Stimulated activated CD4-positive, alpha-beta T cell treated with anti-CD3 and anti-CD28 coated beads, Interleukin-2, amount 100 ng/mL, for 48 hours (primary cell): ENCODE measurements at places on chromosomes 1 and 21.

DNA sequence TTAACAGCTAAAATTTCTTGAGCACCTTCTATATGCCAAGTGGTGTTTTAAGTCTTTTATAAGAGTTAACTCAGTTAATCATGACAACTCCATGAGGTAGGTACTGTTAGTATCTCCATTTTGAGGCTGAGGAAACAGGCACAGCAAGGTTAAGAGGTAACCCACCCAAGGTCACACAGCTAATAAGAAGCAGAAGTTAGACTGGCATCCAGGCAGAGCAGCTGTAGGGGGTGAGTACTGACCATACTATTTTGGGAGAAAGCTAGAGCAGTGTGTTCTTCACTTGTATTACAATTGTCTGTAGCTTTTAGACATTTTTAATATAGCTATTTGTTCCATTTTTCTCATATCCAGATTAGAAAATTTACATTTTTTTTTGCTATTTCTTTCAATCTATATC is 4.8 kb downstream of the ATP6V1G3 start:
- no peak for DNase-seq

DNA sequence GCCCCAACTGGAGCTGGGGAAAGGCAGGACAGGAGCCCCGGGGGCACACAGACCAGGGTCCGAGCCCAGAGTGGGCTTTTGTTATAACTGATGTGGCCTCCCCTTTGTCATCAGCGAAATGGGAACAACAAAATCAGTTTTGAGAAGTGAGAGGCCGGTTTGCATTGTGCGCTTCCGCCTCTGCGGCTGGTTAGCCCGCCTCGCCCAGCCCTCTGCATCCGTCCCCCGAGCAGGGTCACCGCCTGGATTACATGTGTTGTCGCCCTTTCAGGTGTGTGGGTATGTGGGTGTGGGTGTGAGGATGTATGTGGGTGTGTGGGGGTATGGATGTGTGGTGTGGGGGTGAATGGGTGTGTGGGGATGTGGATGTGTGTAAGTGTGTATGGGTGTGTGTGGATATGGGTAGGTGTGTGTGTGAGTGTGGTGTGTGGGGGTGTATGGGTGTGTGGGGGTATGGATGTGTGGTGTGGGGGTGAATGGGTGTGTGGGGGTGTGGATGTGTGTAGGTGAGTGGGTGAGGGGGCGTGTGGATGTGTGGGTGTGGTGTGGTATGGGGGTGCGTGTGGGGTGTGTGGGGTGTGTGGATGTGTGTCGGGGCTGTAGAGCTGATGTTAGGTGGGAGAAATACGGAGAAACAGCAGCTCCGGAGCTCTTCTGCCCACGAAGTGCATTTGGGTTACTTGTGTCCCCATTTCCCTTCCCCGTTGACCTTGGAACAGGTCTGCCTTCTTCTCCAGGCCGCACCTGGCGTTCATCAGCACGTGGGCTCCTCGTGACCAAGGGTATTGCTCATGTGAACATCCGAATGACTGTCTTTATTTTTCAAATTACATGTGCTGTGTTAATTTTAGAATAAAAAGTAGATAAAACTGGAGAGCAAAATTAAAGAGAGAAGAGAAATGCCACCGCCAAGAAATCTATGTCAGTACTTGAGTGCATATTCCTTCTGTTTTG is 67.6 kb downstream of the FHAD1 start:
- DNase-seq: no peak

DNA sequence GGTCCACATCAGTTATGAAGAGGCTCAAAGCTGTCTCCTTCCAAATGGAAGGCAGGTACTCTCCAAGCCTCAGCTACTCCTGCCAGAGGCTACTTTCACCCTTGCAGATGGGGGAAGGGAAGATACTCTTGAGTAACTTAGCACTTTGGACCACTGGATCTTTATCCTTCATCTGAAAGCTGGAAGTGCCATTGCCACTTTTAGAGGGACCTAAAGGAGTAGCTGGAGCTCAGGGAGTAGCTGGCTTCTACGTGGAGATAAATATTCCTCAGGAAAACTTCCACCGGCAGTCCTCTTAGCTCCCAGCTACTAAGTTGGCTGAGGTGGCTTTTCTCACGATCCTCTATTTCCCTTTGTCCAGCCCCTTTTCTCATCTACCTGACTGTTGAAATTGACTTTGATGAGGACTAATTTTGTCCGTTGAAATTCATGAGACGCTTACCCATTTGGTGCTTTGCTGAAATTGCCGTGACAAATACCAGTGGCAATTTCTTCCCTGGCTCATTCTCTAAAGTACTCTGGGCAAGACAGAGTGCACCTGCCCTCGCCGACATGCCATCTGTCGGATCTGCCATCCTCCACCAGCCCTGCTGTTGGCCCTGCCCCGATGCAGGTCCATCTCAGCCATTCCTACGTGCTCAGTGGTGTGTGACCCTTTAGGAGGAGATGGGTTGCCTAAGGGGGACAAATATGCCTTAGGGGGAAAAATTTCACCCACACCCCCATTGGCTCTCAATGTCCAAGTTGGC is 13.6 kb downstream of the IGSF21 start:
- no peak for DNase-seq

- no peak for DNase-seq
These were observed 8.5 kb upstream of the LPGAT1 start for GRCh38 chr1:211839106-211839505.

DNA sequence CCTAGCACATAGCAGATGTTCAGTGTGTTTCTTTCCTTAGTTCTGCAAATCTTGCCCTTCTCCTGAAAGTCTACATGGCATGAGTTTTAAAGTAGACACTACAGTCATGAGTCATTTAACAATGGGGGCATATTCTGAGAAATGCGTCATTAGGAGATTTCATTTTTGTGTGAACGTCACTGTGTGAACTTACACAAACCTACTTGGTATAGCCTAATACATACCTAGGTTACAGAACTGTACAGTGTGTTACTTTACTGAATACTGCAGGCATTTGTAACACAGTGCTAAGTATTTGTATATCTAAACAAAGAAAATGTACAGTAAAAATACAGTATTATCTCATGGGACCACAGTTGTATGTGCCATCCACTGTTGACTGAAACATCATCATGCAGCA is 10.0 kb downstream of the TTF2 start:
- no peak for DNase-seq

DNA sequence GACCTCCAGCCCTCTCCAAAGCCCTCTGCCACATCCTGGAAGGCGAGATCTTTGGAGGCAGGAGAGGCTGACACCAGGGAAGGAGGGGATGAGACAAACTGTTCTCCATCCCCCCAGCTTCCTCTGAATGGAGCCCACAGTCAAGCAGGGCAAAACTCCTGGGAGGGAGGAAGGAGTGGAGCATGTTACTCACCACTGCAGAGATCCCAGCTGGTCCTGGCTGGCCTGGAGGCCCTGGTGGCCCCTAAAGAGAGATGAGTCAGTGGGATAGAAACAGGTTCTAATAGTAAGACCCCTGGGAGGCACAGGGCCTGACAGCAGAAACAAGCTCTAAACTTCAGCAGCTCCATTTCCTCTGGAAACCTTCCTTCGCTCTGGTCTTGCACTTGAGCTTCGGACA is 14.0 kb upstream of the PEF1 start:
- no peak for DNase-seq

DNA sequence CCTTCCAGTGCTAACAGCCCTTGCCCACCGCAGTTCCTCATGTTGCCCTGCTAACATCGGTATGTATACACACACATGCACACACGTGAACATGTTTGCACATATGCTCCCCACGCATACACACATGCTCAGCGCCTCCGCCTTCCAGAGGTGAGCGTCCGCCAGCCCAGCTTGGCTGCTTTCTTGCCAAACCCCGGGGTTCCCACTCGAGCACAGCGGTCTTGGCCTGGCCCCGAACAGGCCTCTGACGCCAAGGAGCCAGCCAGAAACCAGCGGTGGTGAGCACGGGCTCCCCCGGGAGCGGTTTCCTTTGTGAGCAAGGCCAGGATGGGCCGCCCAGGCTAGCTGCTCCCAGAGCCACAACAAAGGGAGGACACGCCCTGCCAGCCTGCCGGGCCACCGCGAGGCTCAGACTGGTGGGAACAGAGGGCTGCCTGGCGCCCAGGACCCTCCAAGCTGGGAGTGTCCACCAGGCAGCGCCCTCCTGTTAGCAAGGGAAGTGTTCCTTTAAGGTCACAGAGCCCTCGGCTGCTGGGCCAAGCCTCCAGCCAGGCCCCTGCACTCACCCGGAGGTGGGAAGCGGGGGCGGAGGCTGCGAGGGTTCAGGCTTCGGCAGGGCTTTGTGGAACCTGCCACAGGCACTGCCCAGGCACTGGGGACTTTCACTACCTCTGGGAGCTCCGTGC is 65.4 kb downstream of the ALPL start:
- DNase-seq: no peak
